Ovary (tissue), 10 donors: ENCODE measurements at places on chromosomes 5 and 9. TPM values are rescaled to one million over a fixed set of nuclear protein-coding genes. Genes with fewer than 3 reads are reported as not detected.
A peak's percentile ranks its signal among the peaks of the same experiment; 100 is the strongest.

The DOK3 gene
- 2.5 TPM for total RNA-seq

The PCDHA5 gene
- total RNA-seq, result 0.40 TPM

The DMRT3 gene
- not detected for total RNA-seq

The CXCL14 gene
- 3.0 TPM for total RNA-seq

The PCDHB7 gene
- 4.6 TPM for total RNA-seq

The CCL28 gene
- total RNA-seq, result 2.1 TPM

The PCDHGA11 gene
- total RNA-seq, result 7.7 TPM

DNA sequence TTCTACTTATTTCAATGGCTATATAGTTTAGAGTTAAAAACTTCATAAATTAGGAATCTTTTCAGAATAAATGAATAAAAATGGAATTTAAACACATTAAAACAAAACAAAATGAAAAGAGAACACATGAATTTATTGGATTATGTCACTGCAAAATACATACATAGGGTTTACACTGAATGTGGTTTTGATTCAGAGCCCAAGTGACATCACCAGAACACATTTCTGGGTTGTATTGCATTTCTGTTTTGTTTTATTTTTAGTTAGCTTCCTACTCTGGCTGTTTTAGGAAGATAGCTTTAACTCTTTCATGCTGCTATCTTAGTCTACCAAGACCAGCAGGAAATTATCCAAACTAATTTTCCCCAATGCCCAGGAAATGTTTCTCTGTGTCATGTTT lies 1935.0 kb downstream of the EFNA5 start:
- no peaks in the 10 kb centered on the region for H3K4me1 ChIP-seq
- no peak overlapping the region for H3K4me3 ChIP-seq
- DNase-seq, result no peak
- H3K27ac ChIP-seq, result no peak overlapping the region

- no peaks in the 10 kb centered on the region for H3K27me3 ChIP-seq
- no peak overlapping the region for H3K4me3 ChIP-seq
- no peaks in the 10 kb centered on the region for H3K4me1 ChIP-seq
- H3K36me3 ChIP-seq, result no peaks in the 10 kb centered on the region
- DNase-seq, result no peak
Observed at GRCh38 chr9:84851935-84852585, 182.5 kb downstream of the NTRK2 start.

- H3K4me1 ChIP-seq, result no peaks in the 10 kb centered on the region
- H3K36me3 ChIP-seq, result no peaks in the 10 kb centered on the region
- no peak overlapping the region for H3K27ac ChIP-seq
- H3K4me3 ChIP-seq, result no peak overlapping the region
Observed at GRCh38 chr5:175131432-175131831, 312.6 kb downstream of the DRD1 start.

- H3K27ac ChIP-seq, result no peak overlapping the region
- no peak for DNase-seq
- H3K4me1 ChIP-seq, result no peaks in the 10 kb centered on the region
- no peaks in the 10 kb centered on the region for H3K27me3 ChIP-seq
Observed at GRCh38 chr5:66904189-66904588, 292.4 kb downstream of the CD180 start.

- H3K27me3 ChIP-seq, result no peaks in the 10 kb centered on the region
- H3K27ac ChIP-seq, result no peak overlapping the region
- peaks cover 12% of the 10 kb centered on the region for H3K4me1 ChIP-seq
- no peaks in the 10 kb centered on the region for H3K36me3 ChIP-seq
- no peak for DNase-seq
Observed at GRCh38 chr9:133029994-133030316, 842 bp upstream of the GTF3C5 start.

GRCh38 chr9:27771803-27772545 lies 198.7 kb upstream of the C9orf72 start:
- H3K4me3 ChIP-seq, result no peak overlapping the region
- no peaks in the 10 kb centered on the region for H3K36me3 ChIP-seq
- H3K4me1 ChIP-seq, result no peaks in the 10 kb centered on the region

DNA sequence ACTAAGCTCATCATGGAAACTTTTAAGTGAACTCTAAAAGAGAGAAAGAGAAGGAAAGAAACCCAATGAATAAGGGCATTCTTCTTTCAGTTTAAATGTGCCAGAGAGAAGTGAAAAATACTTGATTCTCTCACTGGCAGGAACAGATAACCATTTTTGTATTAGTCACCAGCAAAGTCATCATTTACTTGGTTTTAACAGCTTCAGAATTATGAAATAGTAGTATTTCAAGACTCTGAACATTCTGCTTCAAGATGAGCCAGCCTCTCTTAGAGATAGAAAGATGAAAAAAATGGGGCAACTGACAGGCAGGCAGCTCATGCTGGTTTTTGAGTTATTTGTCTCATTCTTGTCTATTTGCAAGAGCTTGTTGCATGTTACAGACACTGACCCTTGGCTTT lies 103.5 kb downstream of the GCNT1 start:
- no peak for DNase-seq
- H3K36me3 ChIP-seq, result no peaks in the 10 kb centered on the region
- H3K27ac ChIP-seq, result no peak overlapping the region
- no peaks in the 10 kb centered on the region for H3K27me3 ChIP-seq
- no peaks in the 10 kb centered on the region for H3K4me1 ChIP-seq

- no peaks in the 10 kb centered on the region for H3K27me3 ChIP-seq
- no peak overlapping the region for H3K4me3 ChIP-seq
- no peaks in the 10 kb centered on the region for H3K36me3 ChIP-seq
- DNase-seq, result no peak
- H3K4me1 ChIP-seq, result peaks cover 6% of the 10 kb centered on the region
Observed at GRCh38 chr5:173581408-173582215, 34.8 kb downstream of the BOD1 start.

DNA sequence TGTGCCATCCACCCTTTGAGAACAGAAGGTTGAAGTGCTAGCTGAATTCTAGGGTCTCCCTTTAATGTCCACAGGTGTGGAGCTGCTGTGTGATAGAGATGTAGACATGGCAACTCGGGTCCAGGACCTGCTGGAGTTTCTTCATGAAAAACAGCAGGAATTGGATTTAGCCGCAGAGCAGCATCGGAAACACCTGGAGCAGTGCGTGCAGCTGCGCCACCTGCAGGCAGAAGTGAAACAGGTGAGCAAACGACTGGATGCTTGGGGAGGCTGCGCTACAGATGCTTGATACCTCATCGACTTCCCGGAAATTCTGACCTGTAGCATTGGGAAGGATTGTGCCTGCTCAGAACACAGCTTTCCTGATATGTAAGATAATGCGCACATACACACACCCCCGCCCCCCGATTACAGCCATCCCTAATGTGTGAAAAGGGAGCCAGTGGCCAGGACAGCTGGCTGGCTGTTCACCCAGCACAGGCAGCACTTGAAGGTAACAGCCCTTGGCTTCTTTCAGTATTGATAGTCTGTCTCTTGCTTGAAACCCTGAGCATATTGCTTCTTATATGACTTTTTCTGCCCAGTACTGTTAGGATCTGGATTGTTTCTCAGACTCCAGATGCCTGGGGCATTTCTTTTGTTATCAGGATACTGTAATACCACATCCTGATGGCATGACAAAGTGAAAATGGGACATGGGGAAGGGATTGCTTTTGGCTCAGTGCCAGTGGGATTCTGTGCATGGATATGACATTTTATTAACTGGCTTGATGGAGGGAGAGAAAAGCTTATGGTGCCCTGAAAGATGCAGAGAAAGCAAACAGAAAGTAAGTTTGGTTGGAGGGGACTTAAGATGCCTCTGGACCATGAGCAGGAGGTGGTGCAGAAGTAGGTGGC lies 216.8 kb upstream of the OTULINL start:
- H3K36me3 ChIP-seq, result no peaks in the 10 kb centered on the region
- no peak overlapping the region for H3K27ac ChIP-seq
- no peaks in the 10 kb centered on the region for H3K27me3 ChIP-seq
- no peak for DNase-seq

GRCh38 chr9:136954270-136955083 lies 2.4 kb downstream of the LCN12 start:
- H3K4me1 ChIP-seq, result peaks cover 6% of the 10 kb centered on the region
- no peaks in the 10 kb centered on the region for H3K27me3 ChIP-seq
- no peak overlapping the region for H3K27ac ChIP-seq
- no peaks in the 10 kb centered on the region for H3K36me3 ChIP-seq
- DNase-seq, result peak; percentile 37
- H3K4me3 ChIP-seq, result no peak overlapping the region

DNA sequence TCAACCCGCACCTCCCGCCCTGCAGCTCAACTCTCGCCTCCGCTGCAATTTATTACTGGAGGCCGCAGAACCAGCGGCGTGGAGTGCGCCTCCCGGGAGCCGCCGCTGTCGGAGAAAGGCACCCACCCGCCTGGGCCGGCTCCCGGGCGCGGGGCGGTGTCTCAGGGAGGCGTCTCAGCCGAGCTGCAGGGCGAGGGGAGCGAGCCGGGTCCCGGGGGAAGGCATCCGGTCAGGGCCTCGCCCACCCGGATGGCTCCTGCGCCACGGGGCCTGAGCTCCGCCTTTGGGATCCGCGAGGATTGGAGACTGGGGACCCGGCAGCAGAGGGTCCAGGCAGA lies 32.9 kb downstream of the TSPAN17 start:
- no peak overlapping the region for H3K27ac ChIP-seq
- no peaks in the 10 kb centered on the region for H3K4me1 ChIP-seq
- no peaks in the 10 kb centered on the region for H3K36me3 ChIP-seq
